ENCODE measurements at places on chromosomes 4 and X.

- H3K27ac ChIP-seq: no peak overlapping the region
- H3K4me1 ChIP-seq: no peaks in the 10 kb centered on the region
- H3K4me3 ChIP-seq: no peak overlapping the region
- H3K27me3 ChIP-seq: no peaks in the 10 kb centered on the region
- no peaks in the 10 kb centered on the region for H3K36me3 ChIP-seq
Observed at GRCh38 chrX:9122519-9123245, 88.8 kb upstream of the FAM9B start.

- H3K27ac ChIP-seq: no peak overlapping the region
- DNase-seq: no peak
- no peak overlapping the region for H3K4me3 ChIP-seq
- H3K27me3 ChIP-seq: peaks cover 3% of the 10 kb centered on the region
Observed at GRCh38 chrX:15274946-15275345, 5.1 kb upstream of the ASB9 start.

- no peaks in the 10 kb centered on the region for H3K27me3 ChIP-seq
- H3K4me3 ChIP-seq: no peak overlapping the region
- no peaks in the 10 kb centered on the region for H3K36me3 ChIP-seq
- no peak overlapping the region for H3K27ac ChIP-seq
- no peaks in the 10 kb centered on the region for H3K4me1 ChIP-seq
- DNase-seq: no peak
Observed at GRCh38 chrX:5490786-5491563, 737.7 kb downstream of the NLGN4X start.

GRCh38 chrX:115665122-115665521 lies 104.1 kb downstream of the PLS3 start:
- H3K27me3 ChIP-seq: no peaks in the 10 kb centered on the region
- no peak overlapping the region for H3K27ac ChIP-seq
- no peaks in the 10 kb centered on the region for H3K36me3 ChIP-seq
- DNase-seq: no peak

- no peak overlapping the region for H3K4me3 ChIP-seq
- H3K4me1 ChIP-seq: no peaks in the 10 kb centered on the region
- no peaks in the 10 kb centered on the region for H3K36me3 ChIP-seq
Observed at GRCh38 chrX:39399387-39399786, 598.1 kb downstream of the MID1IP1 start.

DNA sequence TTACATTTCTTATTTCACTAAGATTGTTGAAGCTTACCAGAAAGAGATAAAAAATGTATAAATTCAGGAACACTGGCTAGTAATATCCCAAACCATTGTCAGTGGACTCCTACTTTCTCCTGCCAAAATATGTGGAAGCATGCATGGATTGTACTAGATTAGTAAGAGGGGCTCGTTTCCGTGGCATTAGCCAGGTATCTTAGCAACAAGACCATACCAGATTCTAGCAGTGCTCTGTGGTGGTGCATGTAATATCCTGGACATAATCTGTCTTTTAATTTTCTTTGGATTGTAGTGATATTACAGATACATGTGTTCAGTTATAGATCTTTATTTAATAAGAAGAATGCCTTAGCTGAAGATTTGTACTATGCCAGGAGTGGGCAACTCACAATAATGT lies 371.9 kb upstream of the PITX2 start:
- no peak for DNase-seq
- no peaks in the 10 kb centered on the region for H3K27me3 ChIP-seq
- H3K36me3 ChIP-seq: no peaks in the 10 kb centered on the region
- H3K4me3 ChIP-seq: no peak overlapping the region
- H3K27ac ChIP-seq: no peak overlapping the region

GRCh38 chrX:39941332-39941920 lies 156.3 kb downstream of the BCOR start:
- H3K27ac ChIP-seq: no peak overlapping the region
- no peaks in the 10 kb centered on the region for H3K4me1 ChIP-seq
- H3K27me3 ChIP-seq: no peaks in the 10 kb centered on the region
- H3K4me3 ChIP-seq: no peak overlapping the region
- no peak for DNase-seq

All from K562 (cell line).